Endodermal cell (in vitro differentiated cells): ENCODE measurements at places on chromosomes 13 and 19.

DNA sequence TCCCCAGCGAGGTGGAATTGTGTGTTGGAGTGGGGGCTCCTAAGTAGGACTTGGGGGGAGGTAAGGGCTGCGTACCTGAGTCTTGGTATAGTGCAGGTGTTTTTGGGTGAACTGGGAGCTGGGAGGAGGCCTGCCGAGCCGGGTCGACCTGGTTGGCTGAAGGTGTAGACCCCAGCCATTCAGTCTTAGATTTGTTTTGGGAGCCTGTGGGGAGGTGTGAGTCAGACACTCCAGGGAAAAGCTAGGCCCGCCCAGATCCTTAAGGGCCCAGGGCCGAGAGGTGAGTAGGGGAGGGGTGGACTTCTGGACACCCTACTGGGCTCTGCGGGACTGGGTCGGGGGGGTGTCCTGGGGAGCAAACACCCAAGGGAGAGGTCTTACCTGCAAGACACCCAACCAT is 935 bp downstream of the CRB3 start:
- H3K27me3 ChIP-seq, result peaks cover 15% of the 10 kb centered on the region
- H3K4me3 ChIP-seq, result peak overlapping the region; percentile 83
- H3K36me3 ChIP-seq, result peaks cover 10% of the 10 kb centered on the region
- peak; percentile 56 for DNase-seq
- H3K27ac ChIP-seq, result no peak overlapping the region

DNA sequence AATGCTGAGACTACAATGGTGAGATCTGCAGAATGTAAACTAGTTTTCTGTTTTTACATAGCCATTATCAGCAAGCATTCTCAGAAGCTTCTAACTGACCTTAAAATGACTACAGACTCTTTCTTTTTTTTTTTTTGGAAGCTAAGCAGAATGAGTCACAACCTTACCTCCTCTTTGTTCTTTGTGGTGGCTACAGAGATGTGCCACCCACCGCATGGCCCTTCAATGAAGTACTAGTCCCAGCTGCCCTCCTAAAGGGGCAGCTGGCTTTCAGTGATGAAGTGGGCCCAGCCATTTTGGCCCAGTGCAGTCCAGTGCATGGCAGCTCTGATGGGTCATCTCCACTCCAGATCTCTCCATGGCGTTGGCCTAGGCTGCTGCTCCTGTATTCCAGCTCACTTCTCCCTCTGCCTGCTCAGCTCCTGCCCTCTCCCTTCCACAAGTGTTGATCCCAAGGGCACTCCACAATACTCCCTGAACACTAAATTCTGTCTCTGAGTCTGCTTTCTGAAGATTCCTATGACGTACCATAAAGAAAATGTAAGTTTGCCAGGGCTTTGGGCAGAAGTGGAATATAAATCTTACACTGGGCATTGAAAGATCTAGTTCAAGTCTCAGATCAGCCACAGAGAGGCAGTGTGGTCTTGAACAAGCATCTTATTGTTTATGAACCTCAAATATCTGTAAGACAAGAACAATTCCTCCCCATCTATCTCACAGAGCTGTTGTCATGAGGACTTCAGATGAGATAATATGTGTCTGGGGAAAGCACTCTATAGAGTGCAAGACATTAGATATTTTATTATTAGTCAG is 85.6 kb downstream of the RXFP2 start:
- no peaks in the 10 kb centered on the region for H3K36me3 ChIP-seq
- peaks cover 13% of the 10 kb centered on the region for H3K4me1 ChIP-seq
- no peaks in the 10 kb centered on the region for H3K27me3 ChIP-seq
- H3K27ac ChIP-seq, result no peak overlapping the region
- no peak overlapping the region for H3K4me3 ChIP-seq
- peak; percentile 48 for DNase-seq

DNA sequence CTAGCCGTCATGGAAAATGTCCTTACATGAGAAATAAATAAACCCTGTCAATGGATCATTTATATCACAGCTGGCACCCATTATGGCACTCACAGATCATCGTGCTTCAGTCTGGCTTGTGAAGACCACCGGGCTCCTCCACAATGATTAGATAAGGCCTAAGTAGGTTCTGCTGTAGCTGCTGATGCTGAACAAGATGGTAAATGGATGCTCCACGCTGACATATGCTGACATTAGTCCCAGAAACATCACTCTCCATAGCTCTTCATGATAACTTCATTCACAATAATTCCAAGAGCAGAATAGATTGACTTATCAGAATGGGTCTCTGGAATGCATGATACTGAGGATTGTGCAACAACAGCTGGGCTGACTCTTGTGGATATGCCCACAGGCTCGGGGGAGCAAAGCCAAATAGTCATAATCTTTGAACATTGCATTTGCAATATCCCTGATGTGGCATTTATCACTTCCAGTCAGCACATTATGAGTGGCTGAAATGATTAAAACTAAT is 63.8 kb upstream of the RXFP2 start:
- DNase-seq, result no peak
- H3K4me1 ChIP-seq, result no peaks in the 10 kb centered on the region
- H3K4me3 ChIP-seq, result no peak overlapping the region
- H3K27me3 ChIP-seq, result no peaks in the 10 kb centered on the region

DNA sequence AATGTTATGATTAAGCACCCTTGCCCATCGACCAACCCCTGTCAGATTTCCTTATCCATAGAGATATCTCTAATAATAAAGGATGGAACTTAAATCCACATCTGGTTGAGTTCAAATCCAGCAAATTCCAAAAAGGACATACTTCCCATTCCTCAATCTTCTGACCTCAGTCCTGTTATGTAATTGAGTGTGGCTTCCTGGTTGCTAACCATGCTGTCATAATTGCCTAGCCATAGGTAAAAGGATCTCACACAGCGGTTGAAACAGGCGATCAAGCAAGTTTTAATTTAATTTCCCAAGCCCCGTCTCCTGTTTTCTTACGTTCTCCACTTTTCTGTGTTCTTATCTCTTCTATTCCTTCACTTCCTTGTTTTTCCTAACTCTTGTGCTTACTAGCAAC is 550.3 kb downstream of the GPC6 start:
- H3K36me3 ChIP-seq, result no peaks in the 10 kb centered on the region
- H3K4me3 ChIP-seq, result no peak overlapping the region
- H3K27ac ChIP-seq, result no peak overlapping the region
- H3K27me3 ChIP-seq, result no peaks in the 10 kb centered on the region

- no peaks in the 10 kb centered on the region for H3K27me3 ChIP-seq
- H3K4me3 ChIP-seq, result no peak overlapping the region
- no peak for DNase-seq
- H3K36me3 ChIP-seq, result no peaks in the 10 kb centered on the region
- H3K27ac ChIP-seq, result no peak overlapping the region
Measured at GRCh38 chr19:51621178-51621577, 9.0 kb downstream of the SIGLEC5 start.

- H3K27ac ChIP-seq, result no peak overlapping the region
- DNase-seq, result no peak
- no peaks in the 10 kb centered on the region for H3K36me3 ChIP-seq
- H3K27me3 ChIP-seq, result peaks cover 13% of the 10 kb centered on the region
- H3K4me1 ChIP-seq, result no peaks in the 10 kb centered on the region
Measured at GRCh38 chr19:44741258-44741731, 7.2 kb upstream of the BCL3 start.

- H3K36me3 ChIP-seq, result no peaks in the 10 kb centered on the region
- no peaks in the 10 kb centered on the region for H3K27me3 ChIP-seq
Measured at GRCh38 chr13:25973576-25973975, 78.2 kb downstream of the SHISA2 start.

DNA sequence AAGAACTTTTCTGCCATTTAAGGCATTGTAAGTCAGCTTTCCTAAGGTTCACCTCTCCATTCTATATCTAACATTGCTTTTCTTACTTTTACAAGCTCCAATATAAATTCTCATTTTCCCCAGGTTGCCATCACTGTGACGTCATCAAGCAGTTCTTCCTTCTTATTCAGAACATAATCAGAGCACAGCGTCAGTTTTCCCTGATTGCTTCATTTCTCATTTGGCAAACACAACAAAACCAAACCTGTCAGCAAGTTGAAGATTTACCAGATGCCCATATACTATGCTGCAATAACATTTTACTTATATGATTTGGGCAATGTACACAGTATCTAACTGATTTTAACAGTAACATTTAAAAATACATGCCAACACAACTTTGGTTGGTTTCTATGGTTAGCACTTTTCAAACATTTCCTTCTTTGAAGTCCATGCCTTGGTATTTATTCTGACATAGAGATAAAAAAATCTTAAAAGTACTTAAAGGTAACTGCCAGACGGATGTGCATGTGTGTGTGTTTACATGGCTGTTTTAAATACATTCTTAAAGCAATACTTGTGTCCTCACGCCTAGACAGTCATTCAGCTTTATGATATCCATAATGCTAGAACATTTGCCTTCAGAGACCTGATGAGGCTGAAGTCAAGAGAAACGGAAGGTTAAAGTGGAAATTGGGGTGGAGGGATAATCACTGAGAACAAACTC is 264.0 kb downstream of the KLF12 start:
- H3K4me1 ChIP-seq, result peaks cover 4% of the 10 kb centered on the region
- H3K36me3 ChIP-seq, result no peaks in the 10 kb centered on the region
- no peaks in the 10 kb centered on the region for H3K27me3 ChIP-seq
- no peak overlapping the region for H3K4me3 ChIP-seq

DNA sequence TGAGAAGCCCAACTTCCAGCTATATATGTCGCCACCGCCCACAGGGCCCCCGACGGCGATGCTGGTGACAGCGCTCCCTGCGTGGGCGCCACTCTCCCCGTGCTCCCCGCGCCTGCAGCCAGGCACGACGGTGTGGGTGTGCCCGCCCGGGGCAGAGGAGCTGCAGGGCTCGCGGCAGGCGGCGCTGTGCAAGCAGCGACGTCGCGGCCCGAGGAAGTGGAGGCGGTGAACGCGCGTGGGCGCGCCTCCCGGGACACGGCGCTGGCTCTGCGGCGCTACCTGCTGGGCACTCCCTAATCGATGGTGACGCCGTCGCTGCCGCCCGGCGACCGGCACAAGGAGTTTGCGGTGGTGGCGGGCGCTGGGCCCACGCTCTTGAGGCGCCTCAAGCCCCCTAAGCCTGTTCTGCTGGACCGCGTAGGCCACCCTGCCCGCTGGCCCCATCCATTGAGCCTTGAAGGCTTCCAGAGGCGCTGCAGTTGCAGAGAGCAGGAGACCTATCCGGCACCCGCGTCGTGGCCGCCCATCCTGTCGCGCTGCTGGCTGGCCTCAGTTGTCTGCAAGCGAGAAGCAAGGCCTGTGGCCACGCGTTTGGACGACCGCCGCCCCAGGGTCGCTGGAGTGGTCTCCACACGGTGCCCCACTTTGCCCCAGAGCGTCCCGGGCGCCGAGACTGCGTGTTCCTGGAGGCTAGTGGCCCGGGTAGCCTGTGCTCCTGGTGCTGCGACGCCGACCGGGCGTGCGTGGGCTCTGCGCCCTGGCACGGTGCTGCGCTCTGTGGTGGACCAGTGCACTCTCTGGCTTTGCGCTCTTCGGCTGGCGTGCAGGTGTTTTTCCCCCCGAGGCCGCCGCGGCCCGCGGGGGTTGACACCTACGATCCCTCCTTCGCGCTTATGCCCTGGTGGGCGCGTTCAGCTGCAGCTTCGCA is 23.1 kb downstream of the LRFN3 start:
- H3K4me1 ChIP-seq, result no peaks in the 10 kb centered on the region
- peak; percentile 71 for DNase-seq
- H3K4me3 ChIP-seq, result no peak overlapping the region

DNA sequence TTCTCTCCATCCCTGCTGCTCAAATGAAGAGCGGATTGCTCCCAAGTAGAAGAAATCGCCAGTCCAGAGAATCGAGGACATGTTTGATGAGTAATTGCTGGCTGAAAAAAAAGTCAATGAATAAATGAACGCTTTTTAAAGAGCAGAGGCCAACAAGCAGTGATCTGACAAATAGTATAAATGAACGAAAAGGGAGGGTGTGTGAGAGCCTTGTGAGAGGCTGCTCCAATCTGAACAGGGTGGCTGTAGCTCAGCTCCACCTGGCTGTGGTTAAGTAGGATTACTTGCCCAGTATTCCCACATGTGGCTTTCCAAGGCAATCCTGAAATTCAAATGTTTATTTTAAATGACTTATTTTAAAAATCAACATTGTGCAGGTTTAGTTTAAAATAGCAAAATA is 117.1 kb downstream of the TSHZ3 start:
- H3K27me3 ChIP-seq, result no peaks in the 10 kb centered on the region
- no peak overlapping the region for H3K27ac ChIP-seq
- no peaks in the 10 kb centered on the region for H3K36me3 ChIP-seq
- no peak for DNase-seq
